ENCODE measurements at places on chromosomes 12 and 14. TPM values are rescaled to one million over a fixed set of nuclear protein-coding genes. Genes with fewer than 3 reads are reported as not detected.

MGAT2 gene
- total RNA-seq: 63.0 TPM

SMCO2 gene
- total RNA-seq: 0.88 TPM

SDSL gene
- 6.5 TPM for total RNA-seq

GRCh38 chr12:52524241-52524897 lies 4.2 kb upstream of the KRT5 start:
- H3K4me1 ChIP-seq: peaks cover 5% of the 10 kb centered on the region
- peaks cover 22% of the 10 kb centered on the region for H3K27me3 ChIP-seq
- no peak overlapping the region for H3K27ac ChIP-seq
- no peak overlapping the region for H3K4me3 ChIP-seq

GRCh38 chr14:105085766-105086165 lies 20.5 kb upstream of the GPR132 start:
- H3K27ac ChIP-seq: no peak overlapping the region
- no peaks in the 10 kb centered on the region for H3K36me3 ChIP-seq
- H3K27me3 ChIP-seq: no peaks in the 10 kb centered on the region
- peaks cover 13% of the 10 kb centered on the region for H3K4me1 ChIP-seq

Data from osteoblast (primary cell).